ENCODE measurements at places on chromosomes 16 and 17.

GRCh38 chr17:72270273-72270924 lies 149.6 kb downstream of the SOX9 start:
- DNase-seq, result peak; percentile 63

- DNase-seq, result peak; percentile 87
These were observed 8.0 kb downstream of the SPPL2C start for GRCh38 chr17:45852535-45853297.

- DNase-seq, result no peak
These were observed 5.8 kb downstream of the TRAF4 start for GRCh38 chr17:28749516-28750177.

DNA sequence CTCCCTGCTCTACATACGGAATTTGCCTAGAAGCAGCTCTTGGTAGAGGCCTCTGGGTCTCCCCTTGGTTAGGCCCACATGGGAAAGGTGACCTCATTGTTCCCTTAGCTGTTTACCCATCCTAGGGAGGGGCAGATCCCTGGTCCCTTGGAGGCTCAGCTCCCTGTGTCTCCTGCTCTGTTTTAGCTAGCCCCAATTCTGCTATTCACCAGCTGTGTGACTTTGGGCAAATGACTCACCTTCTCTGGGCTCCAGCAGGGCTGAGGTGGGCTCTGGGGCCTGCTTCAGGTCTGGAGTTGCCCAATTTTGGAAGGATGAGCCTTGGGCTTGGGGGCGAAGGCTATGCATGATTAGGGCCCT lies 3.9 kb downstream of the ABCC3 start:
- no peak for DNase-seq

DNA sequence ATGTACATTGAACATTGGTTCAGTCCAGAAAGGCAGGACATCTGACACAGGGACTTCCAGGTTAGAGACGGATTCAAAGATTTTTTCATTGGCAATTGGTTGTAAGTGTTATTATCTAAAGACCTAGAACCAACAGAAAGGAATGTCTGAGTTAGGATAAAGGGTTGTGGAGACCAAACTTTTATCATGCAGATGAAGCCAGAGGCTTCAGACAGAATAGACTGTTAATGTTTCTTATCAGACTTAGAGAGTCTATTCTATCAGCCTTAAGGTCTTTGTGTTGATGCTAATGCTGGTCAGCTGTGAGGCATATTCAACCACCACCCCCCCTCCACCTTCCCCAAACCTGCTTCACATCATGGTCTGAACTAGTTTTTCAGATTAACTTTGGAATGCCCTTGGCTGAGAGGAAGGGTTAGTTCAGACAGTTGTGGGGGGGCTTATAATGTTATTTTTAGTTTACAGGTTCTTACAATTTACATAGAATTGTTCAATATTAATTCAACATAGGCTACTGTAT lies 2.1 kb upstream of the ITGB3 start:
- no peak for DNase-seq

DNA sequence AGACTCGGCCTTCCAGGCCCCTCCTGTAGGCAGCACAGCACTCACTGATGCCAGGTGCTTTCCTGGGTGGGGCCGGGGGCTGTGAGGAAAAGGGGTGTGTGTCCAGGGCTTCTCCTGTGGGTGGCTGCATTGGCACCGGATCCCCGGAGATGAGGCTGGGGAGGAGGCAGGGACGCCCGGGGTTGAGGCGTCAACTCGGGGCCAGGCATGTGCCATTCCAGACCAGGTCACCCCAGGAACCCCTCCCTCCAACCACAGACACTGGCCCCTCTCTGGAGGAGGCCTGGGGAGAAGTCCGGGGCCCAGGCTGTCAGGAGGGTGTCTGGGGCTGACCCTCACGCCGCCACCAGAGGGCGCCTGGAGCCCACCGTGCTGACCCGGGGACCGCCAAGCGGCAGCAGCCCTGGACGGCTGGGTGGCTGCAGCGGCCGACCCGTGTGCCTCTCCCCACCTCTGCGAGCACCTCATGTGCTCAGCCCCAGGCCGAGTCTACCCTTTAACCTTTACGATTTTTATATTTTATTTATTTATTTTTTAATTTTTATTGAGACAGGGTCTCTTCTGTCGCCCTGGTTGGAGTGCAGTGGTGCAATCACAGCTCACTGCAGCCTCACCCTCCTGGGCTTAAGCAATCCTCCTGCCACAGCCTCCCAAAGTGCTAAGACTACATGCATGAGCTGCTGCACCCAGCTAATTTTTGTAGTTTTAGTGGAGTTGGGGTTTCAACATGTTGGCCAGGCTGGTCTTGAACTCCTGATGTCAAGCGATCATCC lies 3.2 kb upstream of the METRN start:
- peak; percentile 84 for DNase-seq

Data from eye (tissue), 1 donor.